LoVo (cell line): ENCODE measurements at places on chromosomes 3 and 15.

DNA sequence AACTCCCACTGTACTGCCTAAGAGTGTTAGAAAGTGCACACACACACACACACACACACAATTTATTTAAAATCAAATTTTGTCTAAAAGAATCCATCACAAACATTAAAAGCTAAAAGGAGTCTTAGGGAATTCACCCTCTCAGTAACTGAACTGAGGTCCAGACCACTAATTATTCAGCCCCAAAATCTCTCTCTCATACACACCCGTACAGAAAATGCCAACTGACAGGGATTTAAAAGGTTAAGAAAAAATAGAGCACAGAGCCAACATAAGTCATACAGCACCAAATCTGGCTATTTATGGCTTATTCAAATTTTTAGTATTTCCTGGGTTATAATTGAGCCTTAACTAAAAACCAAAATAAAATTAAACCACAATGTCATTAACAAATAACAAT is 20.7 kb downstream of the GBE1 start:
- no peak for DNase-seq

- no peak for DNase-seq
Observed at GRCh38 chr3:32996048-32996754, 44.8 kb downstream of the CCR4 start.

DNA sequence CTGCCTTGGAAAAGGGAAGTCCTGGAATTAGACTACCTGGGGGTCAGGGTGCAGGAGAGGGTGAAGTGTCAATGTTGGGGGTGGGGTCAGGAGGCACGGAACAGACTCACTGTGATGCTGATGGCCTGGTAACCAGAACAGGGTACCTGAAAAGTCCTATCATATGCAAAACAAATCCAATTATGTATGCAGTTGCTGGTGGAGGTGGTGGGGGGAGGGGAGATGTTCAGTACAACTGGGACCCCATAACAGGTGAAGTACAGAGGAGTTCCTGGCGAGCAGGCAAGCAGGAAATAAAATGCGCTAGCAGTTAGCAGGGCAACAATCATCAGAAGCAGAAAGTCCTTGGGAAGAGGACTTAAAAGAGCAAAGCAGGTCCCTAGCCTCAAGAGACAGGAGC is 4.2 kb upstream of the KATNBL1 start:
- no peak for DNase-seq

DNA sequence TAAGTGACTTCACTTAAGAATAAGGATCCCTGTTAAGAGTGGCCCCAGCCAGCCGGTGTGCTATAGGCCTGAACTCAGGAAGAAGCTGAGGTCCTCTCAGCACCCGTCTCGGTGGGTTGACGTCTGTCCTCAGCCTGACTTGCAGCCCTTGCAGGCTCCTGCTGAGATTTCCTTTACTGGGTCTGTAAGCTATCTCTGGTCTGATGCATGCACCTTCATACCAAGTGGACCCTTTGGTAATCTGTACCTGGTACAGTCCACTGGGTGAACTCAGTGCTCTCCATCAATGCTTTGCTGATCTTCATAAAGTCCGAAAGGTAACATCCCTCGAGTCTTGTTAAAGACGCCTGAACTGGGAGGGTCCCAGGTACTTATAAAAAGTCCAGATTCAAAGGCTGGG is 212.0 kb upstream of the PPP2R3A start:
- DNase-seq = no peak

GRCh38 chr3:149455366-149455765 is 19.1 kb upstream of the TM4SF4 start:
- DNase-seq = no peak

- DNase-seq = peak; percentile 8
Observed at GRCh38 chr3:114608293-114608692, 314.5 kb downstream of the TIGIT start.

DNA sequence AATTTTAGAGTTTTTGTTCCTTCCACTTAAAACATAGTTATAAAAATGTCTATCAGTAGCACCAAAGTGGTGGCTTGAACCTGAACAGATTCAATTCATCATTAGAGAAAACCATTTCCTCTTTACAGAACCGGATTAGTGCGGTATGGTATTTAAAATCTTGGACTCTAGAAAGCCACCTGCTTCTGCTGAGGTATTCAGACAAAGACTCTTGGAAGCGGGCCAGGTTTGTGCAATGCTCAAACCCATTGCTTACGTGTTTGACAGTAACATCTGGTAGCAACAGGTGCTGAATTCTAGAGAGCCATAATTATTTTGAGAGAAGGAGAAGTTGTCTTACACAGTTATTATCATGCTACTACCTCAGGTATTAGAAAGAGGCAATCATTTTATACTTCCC is 290.5 kb downstream of the NAALADL2 start:
- DNase-seq = peak; percentile 33

DNA sequence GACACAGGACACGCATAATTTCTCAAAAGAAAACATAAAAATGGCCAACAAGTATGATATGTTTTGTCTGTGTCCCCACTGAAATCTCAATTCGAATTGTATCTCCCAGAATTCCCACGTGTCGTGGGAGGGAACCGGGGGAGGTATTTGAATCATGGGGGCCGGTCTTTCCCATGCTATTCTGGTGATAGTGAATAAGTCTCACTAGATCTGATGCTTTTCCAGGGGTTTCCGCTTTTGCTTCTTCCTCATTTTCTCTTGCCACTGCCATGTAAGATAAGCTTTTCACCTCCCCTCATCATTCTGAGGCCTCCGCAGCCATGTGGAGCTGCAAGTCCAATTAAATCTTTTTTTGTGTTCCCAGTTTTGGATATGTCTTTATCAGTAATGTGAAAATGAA is 12.1 kb upstream of the POU1F1 start:
- DNase-seq = no peak

GRCh38 chr3:191414732-191415131 is 46.2 kb upstream of the PYDC2 start:
- DNase-seq = no peak

GRCh38 chr3:25588441-25589103 is 76.1 kb downstream of the TOP2B start:
- DNase-seq = no peak

DNA sequence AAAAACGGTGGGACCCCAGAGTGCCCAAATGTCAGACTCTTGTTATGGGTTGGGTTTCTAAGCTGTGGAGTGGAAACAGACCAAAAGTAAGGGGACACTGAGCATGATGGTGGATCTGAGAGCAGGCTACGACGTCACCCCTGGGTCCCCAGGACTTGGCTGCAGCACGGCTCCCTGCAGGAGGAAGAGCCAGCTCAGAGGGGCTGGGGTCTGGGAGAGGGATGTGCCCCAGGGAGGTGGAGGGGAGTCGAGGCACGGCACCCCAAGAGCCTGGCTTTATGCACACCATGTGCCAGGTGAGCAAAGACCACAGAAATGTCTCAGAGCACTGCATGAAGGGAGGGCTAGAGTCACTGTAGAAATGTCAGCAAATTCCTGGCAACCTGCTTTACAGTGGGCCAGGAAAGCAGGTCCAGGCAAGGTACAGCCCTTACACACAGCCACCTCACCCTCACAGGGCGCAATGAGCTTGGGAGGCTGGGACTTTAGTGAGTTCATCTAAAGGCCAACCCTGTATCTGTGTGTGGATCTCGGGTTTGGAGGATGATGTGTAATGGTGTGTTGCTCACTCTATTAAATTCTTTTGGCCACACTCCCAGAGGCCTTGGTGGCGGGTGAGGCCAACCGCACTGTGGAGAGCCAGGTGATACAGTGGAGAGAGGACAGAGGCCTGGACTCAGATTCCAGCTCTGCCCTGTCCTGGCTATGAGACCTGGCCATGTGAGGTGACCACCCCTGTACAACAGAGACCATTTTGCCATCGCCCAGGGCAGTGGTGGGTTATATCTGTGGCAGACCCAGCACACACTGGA is 14.1 kb downstream of the CTSH start:
- peak; percentile 67 for DNase-seq

GRCh38 chr3:108091498-108092250 is 843 bp upstream of the CD47 start:
- DNase-seq = no peak

DNA sequence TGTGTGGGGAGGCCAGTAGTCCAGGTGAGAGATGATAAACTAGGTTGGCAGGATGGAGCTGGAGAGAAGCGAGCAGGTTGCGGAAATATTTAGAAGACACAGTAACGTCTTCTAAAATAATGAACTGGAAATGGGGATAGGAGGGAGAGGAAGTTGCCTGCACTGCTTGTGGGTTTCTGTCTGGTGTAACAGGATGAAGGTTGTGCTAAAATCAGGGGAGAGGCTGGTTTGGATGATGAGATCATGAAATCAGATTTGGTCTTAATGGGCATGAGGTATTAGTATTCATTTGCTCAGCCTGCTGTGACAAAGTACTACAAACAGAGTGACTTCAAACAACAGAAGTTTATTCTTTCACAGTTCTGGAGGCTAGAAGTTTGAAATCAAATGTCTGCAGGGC is 32.1 kb upstream of the TNFAIP8L3 start:
- DNase-seq = no peak

DNA sequence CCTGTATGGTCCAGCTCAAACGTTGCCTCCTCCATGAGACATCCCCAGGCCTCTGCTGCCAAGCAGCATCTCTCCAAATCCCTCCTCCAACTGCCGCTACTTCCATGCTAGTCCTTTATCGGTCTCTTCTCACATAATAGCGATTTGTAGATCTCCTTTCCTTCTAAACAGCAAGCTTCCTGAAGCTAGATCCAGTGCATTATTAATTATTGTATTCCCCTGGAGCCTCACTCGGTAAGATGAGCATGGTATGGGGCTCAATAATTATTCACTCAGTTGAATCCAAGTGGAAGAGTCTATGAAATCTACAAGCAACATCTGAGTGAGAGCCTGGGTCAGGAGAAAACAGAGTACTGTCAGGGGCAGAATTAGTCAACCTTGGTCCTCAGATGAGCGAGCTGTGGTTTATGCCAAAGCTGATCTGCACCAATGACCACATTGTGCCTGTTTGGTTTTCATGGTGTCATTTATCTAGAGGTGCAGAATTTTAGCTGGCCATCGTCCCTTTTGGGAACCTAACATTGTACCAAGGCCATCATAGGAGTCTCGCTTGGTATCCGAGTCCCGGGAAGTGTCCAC is 93.8 kb upstream of the UBE2E1 start:
- DNase-seq = no peak

- DNase-seq = no peak
Observed at GRCh38 chr3:148964809-148965208, 26.5 kb upstream of the GYG1 start.

DNA sequence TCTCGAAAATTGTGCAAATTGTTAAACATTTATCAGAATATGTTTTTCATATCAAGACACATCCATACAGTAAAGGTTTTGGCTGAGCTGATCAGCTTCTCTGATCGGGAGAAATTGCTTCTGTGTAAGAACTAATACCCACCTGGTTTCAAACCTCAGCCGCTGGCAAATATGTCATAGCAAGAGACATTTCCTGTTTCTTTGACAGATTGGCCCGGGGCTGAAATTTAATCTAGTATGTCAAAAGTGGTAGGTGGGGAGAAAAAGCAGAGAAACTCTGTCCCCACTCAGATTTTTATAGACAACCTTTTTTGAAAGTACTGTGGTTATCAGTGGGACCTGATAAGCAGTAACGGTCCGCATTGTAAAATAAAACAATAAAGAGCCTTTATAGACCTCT is 88.8 kb upstream of the SLC24A5 start:
- DNase-seq = no peak

DNA sequence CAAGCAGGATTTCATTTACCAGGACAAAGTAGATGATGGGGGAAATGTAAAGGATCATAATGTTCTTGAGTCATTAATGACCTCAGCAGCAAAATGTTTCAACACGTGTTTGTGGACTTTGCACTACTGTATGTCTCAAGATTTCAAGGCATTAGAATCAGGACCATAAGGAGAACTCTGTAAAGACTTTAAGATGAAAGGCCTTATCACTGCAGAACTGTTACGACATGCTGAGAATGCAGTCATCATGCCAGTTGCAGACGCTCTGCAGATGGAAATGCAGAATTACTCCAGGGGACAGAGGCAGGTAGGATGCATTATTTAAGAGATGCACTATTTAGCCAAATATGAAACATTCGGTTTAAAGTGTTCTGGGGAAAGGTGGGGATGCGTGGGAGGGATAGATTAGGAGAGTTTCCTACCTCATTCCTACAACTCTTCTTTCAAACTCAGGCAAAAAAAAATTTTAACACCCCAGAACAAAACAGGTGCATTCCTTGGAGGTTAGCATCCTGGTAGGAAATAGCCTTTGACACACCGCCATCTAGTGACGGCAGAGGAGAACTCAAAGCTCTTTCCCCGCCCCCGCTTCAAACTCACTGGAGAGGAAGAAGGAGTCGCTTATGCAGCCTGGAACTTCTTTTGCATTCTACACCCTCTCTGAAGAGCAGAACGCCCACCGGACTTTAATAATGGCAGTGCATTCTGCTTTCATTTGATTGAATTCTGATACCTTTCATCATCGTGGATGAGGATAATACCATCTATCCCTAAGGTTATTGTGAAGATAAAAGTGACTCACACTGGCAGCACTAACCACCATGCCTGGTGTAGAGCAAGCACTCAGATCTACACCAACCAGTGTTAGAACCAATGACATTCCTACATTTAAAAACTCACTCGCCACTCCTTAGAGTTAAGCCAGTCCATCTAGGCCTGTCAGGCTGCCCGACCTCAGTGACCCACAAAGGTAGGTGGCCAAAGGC is 43.1 kb upstream of the TOPAZ1 start:
- peak; percentile 61 for DNase-seq

DNA sequence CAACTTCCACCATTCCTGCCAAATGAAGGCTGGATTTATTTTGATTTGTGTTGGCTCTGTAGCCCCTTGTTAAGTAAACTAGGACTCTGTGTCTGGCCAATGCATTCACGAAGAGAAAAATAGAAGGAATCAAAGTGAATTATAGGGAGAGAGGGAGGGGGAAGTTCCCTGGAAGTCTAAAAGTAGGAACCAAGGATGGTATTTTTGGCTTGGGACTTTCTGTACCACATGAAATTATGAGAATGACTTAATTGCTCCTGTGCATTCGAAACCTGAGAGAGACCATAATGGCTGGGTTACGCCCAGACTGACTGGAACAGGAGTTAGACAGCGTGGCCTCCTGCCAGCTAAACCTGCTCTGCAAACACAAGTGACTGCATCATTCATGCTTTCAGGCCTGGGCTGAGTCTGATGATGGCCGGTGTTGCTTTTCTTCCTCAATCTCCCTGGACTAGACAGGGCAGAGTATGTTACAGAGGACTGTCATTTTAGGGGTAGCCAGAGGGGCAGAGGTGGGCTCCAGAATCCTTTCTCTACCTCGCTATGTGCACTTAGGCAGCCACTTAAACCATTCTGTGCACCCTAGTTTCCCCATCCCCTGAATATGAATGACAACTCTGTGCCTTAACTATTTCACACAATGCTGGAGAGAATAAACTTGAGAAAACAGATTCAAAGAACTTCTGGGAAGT is 58.9 kb downstream of the MYO1E start:
- DNase-seq = peak; percentile 80

DNA sequence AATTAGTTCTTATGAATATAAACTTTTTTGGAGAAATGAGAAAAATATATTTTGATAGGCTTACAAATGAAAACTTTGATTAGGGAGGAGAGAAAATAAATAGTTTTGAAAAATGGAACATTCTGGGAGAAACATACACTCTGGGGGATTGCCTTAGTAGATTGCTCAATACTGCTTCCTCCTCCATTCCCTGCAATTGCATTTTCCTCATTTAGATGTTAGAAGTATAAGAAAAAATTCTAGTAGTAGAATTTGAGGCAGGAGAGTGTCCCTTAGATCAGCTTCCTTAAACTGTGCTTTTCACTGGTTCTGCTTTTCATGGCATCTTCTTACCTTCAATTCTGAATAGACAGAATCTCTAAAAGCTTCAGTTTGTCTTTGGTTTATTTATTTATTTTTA is 46.2 kb upstream of the CTDSPL2 start:
- DNase-seq = no peak
